CD4-positive, alpha-beta T cell treated with Interleukin-17A for 1 hour (primary cell): ENCODE measurements at places on chromosomes 6 and 20.

DNA sequence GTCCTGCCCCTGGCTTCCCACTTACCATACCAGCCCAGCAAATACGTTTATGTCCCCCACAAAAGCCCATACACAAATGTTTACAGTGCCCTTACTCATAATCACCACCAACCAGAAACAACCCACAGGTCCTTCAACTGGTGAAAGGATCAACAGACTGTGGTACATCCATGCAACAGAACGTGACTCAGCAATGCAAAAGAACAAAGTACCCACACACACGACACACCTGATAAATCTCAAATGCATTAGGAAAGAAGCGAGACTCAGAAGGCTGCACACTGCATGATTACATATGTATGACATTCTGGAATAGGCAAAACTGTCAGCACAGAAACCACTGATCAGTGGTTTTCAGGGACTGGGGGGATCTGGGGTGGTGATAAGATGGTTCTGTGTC is 20.5 kb downstream of the NCR2 start:
- no peak for DNase-seq

DNA sequence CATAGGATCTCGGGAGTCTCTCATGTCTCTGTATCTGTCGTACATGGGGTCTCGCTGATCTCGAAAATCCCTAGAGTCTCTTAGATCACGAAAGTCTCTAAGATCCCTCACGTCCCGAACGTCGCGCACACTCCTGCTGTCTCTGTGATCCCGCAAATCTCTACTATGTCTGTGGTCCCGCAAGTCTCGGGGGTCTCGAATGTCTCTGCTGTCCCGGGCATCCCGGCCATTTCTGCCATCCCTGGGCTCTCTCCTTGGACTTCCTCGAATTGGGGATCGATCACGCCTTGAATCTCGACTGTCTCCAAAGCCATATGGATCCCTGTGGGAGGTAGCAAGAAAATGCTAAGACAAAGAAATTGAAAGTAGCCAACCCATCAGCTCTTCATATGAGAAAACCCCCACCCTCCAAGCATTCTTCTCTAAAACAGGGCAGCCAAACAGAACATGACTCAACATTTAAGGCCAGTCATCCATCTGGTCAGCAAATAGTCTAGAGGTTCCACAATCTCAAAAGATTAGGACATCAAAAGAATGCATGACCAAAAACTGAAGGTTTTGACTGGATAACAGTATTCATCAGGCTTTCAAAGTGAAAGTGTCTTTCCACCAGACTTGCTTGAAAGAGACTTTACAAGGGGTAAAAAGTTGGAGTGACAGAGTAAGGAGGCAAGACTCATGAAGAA is 19.4 kb downstream of the NCOA5 start:
- no peak for DNase-seq

GRCh38 chr6:161211380-161212035 is 62.4 kb downstream of the AGPAT4 start:
- no peak for DNase-seq

DNA sequence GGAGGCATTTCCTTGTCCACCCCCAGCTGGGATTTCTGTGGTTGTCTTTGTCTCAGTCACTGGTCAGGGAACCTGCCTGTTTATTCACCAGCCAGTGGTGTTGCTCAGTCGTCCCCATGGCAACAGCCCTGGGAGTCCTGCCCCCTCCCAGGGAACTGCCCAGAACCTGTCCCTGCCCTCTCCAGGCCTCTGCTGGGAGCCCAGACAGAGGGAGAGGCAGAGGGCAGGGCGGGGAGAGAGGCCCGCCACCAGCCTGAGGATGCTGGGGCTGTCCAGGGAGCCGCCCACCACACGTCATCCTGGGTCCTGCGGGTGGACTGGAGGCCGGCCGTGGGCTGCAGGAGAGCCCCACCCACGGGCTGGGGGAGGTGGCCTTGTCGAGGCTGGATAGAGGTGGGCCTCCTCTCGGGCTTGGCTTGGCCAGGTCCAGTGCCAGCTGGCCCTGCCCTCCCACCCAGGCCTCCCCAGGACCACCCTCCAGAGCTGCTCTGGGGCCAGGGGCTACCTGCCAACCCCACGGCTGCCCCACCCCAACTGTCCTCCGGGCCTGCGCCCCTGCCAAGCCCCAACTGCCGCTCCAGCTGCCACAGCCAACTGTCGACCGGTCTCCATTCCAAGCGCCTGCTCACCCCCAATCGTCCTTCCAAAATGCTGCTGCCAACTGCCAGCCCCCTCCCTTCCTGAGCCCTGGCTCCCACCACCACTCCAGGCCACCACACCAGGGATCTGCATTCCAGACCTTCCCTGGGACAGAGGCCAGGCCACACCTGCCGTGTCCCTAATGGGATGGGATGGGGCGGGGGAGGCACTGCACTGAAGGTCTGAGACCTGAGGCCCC is 4.2 kb upstream of the ZBTB46 start:
- no peak for DNase-seq

GRCh38 chr20:5397393-5397792 is 80.6 kb upstream of the PROKR2 start:
- no peak for DNase-seq

DNA sequence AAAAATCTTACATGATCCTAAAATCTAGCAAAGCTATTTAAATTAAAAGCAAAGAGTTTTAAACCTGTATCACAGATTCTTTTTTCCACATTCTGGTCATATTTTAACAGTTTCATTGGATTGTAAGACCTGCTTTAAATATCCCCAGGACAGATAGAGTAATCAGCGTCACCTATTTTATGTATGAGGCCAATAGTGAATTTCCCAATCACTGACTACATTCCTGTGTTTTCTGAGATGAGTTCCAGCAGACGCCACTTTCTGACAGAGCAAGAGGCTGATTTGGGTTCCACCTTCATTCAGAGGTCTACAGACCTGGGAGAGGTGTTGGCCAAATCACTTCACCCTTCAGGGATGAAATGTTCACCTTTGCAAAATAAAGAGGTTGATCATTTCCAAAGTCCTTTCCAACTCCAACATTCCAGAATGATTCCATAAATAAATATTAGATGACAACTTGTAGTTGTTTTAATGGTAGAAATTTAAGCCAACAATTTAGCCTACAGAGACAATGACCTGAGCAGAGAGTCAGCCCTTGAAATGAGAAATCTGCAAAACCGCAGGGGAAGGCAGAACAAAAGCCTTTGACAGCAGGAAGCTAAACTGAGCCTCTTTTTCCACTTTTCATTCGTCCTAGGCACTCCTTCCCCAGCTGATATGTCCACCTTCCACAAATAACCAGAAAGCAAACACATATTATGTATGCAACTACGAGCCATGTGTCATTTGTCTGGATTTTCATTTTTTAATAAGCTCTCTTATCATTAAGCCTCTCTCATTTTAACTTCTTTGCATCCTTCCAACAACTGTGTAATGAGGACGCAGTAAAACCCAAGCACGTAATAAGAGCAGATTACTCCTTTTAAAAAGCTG is 105.2 kb downstream of the TFAP2A start:
- no peak for DNase-seq

DNA sequence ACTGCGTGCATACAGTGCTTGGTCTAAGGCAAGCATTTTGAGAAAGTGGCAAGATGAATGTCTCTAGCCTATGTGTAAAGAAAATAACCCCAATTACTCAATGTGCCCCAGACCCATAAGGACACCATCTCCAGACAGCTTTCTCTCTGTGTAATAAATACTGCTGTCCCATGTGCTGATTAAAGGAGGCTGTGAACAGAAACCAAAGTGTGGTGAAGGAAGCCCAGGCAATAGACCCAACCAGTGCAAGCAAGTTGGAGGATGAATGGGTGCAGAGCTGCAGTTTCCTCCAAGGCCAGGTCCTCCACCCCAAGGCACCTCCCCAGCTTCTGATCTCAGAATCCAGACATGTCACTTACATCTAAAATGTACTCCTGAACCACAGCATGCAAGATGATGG is 60.6 kb downstream of the TRAM2 start:
- DNase-seq = no peak

GRCh38 chr6:15515226-15515625 is 147.6 kb downstream of the DTNBP1 start:
- no peak for DNase-seq

DNA sequence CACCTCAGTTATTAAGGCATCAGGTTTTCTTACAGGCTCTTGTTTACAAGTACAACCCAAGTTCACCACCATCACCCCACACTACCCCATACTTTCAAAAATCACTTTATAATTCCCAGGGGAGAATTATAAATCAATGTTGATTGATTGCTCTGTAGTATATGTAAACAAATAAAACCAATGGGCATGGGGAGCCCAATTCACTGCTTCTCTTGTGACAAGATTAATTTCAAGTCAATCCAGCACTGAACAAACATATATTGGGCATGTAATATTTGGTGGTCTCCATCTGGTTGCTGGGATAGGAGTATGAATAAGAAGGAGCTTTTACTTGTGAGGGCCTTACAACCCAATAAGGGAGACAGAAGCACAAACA is 95.8 kb downstream of the CLVS2 start:
- DNase-seq = no peak

DNA sequence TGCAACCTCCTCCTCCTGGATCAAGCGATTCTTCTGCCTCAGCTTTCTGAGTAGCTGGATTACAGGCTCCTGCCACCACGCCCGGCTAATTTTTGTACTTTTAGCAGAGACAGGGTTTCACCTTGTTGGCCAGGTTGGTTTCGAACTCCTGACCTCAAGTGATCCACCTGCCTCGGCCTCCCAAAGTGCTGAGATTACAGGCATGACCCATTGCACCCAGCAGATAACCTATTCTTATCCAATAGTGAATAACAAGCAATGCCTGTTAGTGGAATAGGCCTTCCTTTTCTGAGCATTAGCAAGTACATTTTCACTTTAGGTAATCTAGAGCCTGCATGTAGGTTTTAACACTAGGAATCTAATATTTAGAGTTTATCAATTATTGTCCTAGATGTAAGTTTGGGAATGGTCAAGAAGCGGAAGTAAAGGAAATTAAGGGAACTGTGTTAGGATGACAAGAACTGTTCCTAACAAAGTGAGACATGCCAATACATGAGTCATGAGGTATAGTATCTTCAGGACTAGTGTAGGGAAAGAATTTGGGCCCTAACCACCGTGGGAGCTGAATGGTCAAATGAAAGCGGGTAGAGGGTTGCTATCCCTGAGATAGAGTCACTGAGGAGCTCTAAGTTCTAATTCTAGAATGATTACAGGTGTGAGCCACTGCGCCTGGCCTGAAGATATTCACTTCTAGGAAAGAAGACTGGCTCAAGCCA is 15.0 kb downstream of the BLTP3A start:
- no peak for DNase-seq

- DNase-seq = no peak
Observed at GRCh38 chr6:47162793-47163192, 120.7 kb upstream of the ADGRF1 start.

- DNase-seq = no peak
Observed at GRCh38 chr20:63733117-63733516, 3.3 kb upstream of the LIME1 start.

DNA sequence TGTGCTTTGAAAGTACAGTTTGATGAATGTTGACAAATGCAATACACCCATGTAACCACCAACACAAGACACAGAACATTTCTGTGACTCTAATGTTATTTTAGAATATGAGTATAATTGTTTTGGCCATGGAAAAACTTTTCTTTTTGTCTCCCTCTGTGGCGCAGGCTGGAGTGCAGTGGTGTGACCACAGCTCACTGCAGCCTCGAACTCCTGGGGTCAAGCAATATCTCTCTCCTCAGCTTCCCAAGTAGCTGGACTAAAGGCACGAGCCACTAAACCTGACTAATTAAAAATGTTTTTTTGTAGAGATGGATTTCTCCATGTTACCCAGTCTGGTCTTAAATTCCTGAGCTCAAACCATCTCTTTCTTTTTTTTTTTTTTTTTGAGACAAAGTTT is 20.3 kb upstream of the BCAS4 start:
- no peak for DNase-seq

- no peak for DNase-seq
Observed at GRCh38 chr20:46984405-46984804, 89.8 kb downstream of the EYA2 start.

- no peak for DNase-seq
Observed at GRCh38 chr6:15025446-15025845, 220.4 kb upstream of the JARID2 start.

- DNase-seq = no peak
Observed at GRCh38 chr6:34020807-34021553, 124.9 kb downstream of the GRM4 start.

DNA sequence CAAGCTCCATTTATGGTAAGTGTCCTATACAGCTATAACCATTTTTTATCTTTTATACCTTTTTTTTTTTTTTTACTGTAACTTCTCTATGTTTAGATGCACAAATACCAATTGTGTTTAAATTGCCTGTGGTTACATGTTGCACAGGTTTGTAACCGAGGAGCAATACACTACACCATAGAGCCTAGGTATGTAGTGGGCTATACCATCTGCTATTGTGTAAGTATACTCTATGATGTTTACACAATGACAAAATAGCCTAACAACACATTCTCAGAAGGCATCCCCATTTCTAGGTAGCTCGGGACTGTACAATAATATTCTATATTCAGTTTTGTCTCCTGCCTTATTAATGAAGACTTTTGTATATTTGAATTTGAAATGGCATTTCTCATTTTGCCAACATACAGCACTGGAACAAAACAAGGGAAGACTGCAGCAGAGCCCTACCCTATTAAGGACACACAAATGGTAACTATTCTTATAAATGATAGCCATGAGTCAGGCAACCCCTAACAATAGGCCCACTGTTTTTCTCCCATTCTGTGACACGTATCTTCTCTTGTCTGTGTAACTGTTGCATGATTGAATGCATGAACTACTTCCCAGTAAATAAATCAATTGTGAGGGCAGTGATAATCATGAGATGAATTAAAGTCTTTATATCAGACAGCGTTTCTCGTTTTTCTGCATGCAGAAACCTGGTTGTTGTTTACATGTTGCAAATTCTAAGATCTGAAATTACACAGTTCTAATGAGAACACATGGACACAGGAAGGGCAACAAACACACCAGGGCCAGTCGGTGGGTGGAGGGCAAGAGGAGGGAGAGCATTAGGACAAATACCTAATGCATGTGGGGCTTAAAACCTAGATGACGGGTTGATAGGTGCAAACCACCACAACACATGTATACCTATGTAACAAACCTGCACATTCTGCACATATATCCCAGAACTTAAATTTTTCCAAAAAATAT is 173.9 kb downstream of the EPM2A start:
- DNase-seq = no peak

GRCh38 chr6:93300661-93301060 is 118.7 kb downstream of the EPHA7 start:
- no peak for DNase-seq
